NCI-H2081 treated with DMSO at 0.1 percent for 48 hours (cell line): ENCODE measurements at places on chromosomes 3 and 15.

- DNase-seq, result no peak
Observed at GRCh38 chr3:124770336-124771082, 40.3 kb downstream of the UMPS start.

GRCh38 chr3:100125161-100125938 is 11.0 kb upstream of the FILIP1L start:
- no peak for DNase-seq

- no peak for DNase-seq
Observed at GRCh38 chr3:107913701-107914100, 177.1 kb downstream of the CD47 start.

DNA sequence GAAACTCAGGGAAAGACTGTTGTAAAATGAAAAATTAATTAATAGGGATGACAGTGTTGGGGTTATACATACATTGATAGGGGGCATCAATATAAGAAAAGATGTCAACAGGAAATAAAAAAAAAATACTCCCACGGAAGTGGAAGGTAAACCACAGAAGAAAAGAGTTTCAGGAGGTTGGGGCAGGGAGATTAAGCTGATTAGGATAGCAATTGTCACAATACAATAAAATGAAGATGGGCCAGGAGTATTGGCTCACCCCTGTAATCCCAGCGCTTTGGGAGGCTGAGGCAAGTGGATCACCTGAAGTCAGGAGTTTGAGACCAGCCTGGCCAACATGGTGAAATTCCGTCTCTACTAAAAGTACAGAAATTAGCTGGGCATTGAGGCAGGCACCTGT is 536.1 kb downstream of the AGBL1 start:
- DNase-seq, result no peak
